Gastroesophageal sphincter (tissue), 4 donors: ENCODE measurements at places on chromosomes 3 and 15. TPM values are rescaled to one million over a fixed set of nuclear protein-coding genes. Genes with fewer than 3 reads are reported as not detected.

- ATAC-seq, result no peak
These were observed 81.2 kb downstream of the SRGAP3 start for GRCh38 chr3:9168241-9168741.

The ONECUT1 gene
- total RNA-seq, result 0.47 TPM

The RNU5B-1 gene
- total RNA-seq, result not detected

The HRG gene
- not detected for total RNA-seq

The ITGB5 gene
- total RNA-seq, result 125 TPM
